Activated CD4-positive, alpha-beta T cell treated with anti-CD3 and anti-CD28 coated beads, Interleukin-2, amount 10 ng/mL, durations not matched to agents 24 days and 14 days (primary cell): ENCODE measurements at places on chromosomes 3 and 15. TPM values are rescaled to one million over a fixed set of nuclear protein-coding genes. Genes with fewer than 3 reads are reported as not detected.

- DNase-seq, result no peak
Observed at GRCh38 chr3:134376385-134376765, 2.1 kb upstream of the AMOTL2 start.

DNA sequence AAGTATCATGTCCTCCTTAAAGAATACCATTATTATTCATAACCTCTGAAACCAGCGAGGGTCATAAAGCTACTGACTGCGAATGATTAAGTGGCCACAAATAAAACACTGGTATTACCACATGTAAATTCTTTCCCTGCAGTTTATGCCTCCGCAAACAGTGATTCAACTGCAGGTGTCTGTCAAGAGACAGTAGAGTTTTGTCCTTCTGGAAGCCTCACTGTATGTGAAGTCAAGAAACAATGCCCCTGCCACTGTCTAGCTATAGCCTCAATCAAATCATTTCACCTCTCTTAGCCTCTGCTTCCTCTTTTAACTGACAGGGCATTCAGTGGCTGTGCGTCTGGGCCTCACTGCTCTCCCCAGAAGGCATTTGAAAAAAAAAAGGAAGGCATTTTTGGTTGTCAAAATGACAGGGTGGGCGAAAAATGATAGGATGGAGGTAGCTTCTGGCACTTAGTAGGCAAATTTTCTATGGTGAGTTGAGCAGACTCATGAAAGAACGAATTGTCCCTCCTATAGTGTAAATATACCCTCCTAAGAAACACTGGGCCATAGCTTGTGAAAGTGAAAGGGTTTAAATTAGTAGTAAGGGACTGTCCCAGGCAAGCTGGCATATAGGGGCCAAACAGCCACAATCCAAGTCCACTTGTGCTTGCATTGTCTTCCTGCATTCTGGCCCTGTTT is 66.7 kb downstream of the FILIP1L start:
- DNase-seq, result no peak

GRCh38 chr3:50571486-50571885 is 2.2 kb downstream of the HEMK1 start:
- no peak for DNase-seq

DNA sequence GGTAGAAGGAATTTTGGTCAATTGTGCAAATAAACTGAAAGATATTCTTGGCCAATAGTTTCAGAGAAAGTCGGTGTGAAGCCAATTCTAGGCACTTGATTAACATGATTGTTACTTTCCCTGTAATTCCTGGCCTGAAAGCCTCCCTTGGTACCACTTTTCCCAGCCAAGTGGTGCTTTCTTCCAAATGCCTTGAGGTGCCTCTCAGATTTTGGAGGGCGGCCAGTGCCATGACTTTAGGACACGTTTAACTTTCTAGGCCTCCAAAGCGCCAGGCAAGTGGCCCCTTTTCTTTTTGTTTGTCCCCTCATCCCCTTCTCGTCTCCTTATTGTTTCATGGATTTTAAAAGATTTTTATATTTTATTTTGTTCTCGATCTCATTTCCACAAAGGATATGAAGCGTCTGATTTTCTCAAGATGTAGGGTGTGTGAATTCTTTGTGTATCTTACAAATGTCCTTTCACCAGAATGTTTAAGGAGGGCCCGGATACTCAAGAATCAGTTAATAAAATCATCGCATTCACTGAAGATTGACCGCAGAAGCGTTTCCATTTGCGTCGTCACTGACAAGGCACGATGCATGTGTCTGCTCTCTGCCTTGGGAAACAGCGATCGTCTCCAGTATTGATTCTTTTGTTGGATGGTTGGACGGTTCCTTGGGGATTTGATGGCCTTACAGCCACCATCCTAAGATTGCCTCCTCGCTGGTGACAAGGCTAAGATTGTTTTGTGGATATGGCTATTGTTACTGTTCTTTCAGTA is 87.8 kb downstream of the ASB7 start:
- DNase-seq, result no peak

DNA sequence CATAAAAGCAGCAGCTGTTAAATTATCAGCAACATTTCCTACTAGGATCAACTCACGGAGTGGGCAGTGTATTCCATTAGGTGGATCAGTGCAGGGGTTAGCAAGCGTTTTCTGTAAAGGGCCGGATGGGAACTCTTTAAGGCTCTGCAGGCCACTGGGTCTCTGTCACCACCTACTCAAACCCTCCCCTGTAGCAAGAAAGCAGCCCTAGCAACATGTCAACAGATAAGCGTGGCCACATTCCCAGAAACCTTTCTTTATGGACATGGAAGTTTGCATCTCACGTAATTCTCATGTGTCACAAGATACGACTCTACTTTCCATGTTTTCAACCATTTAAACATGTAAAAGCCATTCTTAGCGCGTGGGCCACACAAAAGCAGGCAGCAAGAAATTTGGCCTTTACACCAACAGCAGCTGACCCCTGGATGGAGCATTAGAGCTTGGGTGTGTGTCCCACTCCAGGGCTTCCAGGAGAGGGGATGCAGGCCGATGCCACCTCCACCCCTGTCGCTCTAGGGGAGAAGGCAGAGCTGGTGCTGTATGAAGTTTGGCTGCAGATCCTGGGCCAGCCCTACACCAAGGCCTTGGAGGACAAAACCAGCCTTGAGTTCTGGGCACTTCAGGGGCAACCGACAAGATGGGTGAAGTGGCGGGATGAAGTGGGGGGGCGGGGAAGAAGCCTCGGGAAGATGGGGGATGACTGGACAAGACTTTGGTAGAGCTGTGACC is 48.2 kb upstream of the CSPG4 start:
- DNase-seq, result no peak

DNA sequence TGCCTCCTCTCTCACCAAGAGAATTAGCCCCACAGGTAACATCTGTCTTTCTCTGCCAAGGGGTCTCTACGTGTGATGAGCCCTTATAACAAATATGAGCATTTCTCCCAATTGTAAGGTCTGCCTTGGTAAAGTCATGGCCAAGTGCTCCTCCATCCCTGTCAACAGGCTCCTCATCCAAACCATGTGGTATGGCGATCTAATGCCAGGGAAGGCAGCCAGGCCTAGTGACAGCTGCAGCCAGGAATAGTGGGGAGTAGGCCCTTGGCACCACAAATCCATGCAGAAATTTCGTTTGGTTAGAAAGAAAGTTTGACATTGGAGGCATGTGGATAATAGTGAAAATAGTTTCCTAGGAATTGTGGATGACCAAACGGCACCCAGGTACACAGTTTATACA is 4.7 kb upstream of the LRTM1 start:
- DNase-seq, result no peak

UTS2B gene
- not detected in 2 replicates for total RNA-seq

CHAC1 gene
- total RNA-seq, result 8.4 and 9.8 TPM in 2 replicates
